H9 (cell line): ENCODE measurements at places on chromosomes 11 and 22. TPM values are rescaled to one million over a fixed set of nuclear protein-coding genes. Genes with fewer than 3 reads are reported as not detected.

DNA sequence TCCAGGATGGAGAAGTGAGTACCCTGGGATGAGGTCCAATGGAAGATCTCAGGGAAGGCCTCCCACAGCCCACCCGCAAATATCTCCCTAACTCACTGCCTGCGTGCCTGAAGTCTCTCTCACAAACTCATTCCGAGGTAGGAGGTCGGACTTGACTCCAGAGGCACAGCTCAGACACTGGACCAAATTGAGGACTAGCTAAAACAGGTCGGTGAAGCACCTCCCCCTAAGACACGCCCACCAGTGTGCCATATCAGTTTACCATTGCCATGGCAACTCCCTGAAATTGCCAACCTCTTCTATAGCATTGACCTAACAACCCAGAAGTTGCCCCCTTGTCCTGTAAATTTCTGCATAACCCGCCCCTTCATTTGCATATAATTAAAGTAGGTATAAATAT lies 17.5 kb downstream of the RPL3 start:
- DNase-seq = no peak

DNA sequence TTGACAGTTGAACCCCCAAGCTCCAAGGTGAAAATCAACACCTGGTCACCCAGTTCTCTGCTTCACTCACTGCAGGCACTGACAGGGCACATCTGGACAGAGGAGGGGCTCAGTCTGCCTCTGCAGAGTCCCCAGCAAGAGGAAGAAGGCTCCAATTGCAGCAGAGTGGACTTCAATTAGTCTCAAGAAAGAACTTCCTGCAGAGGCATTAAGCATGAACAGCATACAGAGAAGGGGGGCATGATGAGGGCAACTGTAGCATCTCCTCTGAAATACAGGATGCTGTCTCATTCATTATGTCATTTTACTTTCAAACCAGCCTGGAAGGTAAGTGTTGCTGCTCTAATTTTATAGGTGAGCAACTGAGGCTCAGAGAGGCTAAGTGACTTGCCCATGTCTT lies 11.1 kb downstream of the GDPD5 start:
- no peak for DNase-seq

- peak; percentile 62 for DNase-seq
Measured at GRCh38 chr11:118939953-118940598, 14.3 kb upstream of the BCL9L start.

- DNase-seq = no peak
Measured at GRCh38 chr11:101477926-101478325, 105.9 kb downstream of the TRPC6 start.

DNA sequence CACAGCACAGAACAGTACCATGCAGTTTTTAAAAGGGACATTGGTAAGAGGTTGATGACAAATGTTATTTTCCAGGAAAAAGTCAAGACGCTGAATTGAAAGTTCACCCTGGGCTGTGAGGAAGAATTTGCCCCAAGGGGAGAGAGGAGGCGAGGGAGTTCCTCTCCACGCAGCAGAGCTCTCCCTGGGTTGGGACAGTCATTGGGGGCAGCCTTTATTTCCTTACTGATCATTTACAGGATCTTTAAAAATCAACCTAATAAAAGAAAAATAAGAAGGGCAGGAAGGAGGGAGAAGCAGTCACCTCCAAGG lies 49.9 kb upstream of the WNT7B start:
- DNase-seq = no peak

USP2 gene
- total RNA-seq = 5.7 and 7.6 TPM in 2 replicates
